ENCODE measurements at places on chromosomes 1 and 21.

- no peak for DNase-seq
Observed at GRCh38 chr1:217524787-217525520, 105.9 kb downstream of the GPATCH2 start.

GRCh38 chr1:21262293-21263051, 27.8 kb downstream of the ECE1 start:
- DNase-seq = no peak

GRCh38 chr1:204872262-204872881, 1.7 kb downstream of the NFASC start:
- DNase-seq = no peak

DNA sequence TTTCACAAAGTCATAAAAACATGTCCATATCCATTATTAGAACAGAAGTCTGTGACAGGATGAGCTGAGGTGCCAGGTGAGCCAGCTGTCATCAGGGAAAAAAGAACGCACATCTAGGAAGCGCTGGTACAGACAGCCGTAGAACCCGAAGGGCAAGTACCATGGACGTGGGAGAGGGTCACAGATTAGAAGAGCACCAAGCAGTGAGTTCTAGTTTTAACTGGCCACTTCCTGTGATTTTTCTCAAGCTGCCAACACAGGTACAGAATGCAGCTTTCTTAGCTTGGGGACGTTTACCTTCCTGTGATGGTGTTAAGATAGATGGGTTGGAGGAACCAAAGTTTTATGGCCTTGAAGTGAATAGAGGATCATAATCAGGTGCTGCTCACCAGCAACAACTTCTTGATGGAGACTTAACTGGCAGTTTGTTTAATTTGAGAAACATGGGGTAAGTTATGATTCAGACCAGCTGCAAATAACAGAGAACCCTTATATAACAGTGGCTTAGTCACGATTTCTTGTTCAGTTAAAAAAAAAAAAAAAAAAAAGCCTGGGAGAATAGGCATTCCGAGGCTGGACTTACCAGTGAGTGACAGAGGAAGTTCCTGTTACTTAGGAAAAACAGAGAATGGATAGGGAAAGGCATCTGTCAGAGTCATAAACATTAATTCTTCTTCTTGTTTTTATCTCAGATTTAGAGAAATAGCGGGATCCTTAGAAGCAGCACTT, 30.9 kb downstream of the AGT start:
- no peak for DNase-seq

DNA sequence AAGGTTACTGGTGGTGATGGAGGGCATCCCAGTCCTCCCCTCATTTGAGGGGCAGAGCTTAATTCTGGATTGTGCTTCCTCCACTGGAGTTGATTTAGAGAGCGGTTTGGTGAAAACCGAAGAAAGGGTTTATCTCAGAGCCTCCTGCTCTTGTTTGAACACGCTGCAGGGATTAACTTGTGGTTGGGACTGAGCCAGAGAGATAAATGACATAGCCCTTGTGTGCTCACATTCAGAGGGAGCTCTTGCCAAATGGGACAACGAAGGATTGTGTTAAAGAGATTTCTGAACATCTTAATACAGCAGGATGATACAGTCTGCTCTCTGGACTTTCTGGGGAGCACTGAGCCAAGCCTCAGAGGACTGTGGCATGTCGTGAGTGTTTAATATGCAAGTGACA, 308.2 kb downstream of the DISC1 start:
- DNase-seq = no peak

Measured in GM12864 (cell line).